ENCODE measurements at places on chromosomes 5 and 9.

DNA sequence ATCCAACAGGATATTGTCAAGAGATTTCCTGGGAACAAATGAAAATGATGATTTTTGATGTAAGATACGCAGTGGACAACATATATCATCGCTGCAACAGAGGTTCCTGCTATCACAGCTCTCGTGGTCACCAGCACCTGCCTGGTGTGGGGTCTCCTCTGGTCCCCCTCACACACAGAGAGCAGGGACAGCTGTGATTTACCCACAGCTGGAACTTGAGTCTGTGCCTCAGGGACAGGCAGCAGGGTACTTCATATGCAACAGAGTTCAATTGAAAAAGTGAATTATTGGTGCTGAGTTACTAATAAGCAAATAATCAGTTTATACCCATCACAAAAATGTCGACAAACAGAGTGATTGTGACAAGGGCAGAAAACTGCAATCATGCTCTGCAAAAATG lies 93.4 kb downstream of the LMX1B start:
- DNase-seq, result no peak

- no peak for DNase-seq
These were observed 25.9 kb downstream of the CCDC171 start for GRCh38 chr9:15578714-15579113.

GRCh38 chr5:43647789-43648188 lies 44.8 kb downstream of the NNT start:
- DNase-seq, result no peak

- DNase-seq, result no peak
These were observed 146.2 kb upstream of the KLF4 start for GRCh38 chr9:107635803-107636174.

GRCh38 chr5:135234242-135234641 lies 164.8 kb downstream of the MACROH2A1 start:
- no peak for DNase-seq

DNA sequence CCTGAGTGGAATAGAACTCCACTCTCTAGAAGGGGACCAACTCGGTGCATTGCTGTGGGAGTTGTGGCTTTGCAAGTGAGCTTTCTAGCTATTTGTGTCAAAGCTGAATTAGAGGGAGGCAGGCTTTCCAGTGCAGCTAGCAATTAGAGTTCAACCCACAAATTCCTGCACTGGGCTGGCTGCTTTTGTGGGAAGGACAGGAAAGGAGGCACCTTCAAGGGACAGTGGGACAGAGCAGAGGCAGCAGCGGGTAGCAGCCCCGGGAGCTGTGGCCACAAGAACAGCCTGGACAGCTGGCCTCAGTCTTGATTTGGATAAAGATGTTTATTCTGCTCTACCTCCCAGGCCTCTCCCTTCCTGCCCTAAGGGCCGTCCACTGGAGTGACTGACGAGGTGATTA lies 83.7 kb upstream of the SLIT3 start:
- DNase-seq, result no peak

DNA sequence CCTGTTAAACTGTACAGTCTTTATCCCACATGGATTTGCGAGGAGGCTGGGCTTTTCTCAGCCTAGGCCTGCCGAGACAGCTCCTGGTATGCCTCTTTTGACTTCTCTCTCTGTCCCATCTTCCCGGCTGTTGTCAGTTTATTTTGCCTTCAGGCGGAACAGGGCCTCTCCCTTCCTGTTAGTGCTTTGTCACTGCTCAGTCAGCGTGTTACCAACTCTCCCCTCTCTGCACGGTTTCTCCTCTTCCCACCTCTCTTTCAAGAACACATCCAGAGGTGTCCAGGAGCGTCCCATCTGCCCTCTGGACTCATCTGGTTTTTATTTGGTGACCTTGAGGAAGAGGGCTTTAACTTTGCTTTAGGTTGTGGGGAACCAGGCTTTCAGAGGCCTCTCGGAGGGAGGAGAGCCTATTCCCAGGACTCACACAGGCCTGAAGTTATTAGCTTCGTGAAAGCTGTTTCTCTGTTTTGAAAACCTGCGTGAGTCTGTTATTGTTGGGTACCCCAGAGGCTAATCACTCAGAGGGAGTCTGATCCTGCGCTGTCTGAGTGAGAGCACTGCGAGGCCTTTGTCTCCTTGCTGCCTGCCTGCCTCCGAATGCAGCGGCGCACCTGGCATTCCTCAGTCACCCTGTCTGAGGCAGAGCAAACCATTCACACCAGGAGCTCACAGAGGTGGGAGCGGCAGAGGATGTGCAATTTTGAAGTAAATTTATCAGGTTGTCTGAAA lies 234.4 kb upstream of the MPDZ start:
- DNase-seq, result no peak

GRCh38 chr9:121133104-121133816 lies 58.5 kb downstream of the CNTRL start:
- peak; percentile 44 for DNase-seq

GRCh38 chr9:91580136-91580535 lies 156.5 kb upstream of the NFIL3 start:
- DNase-seq, result no peak

- no peak for DNase-seq
These were observed 168.8 kb downstream of the ARHGAP26 start for GRCh38 chr5:142939006-142939405.

GRCh38 chr5:104016646-104017045 lies 454.1 kb upstream of the NUDT12 start:
- no peak for DNase-seq

DNA sequence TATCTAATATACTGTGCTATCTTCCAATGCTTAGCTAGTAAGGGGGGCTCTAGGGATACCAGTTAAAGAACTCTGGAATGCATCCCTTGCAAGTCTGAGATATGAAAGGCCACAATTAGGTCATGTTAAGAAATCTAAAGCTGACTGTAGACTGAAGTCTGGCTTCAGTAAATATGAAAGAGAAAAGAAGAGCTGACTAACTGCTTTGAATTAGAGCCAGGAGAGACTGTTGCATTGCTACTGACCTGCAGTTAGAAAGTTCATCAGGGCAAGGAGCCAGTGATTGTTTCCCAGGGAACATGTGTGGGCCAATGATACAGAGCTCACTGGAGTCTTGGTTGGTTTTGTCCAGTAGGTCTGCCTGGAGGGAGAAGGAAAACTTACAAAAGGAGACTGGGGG lies 472.1 kb upstream of the TNC start:
- no peak for DNase-seq

DNA sequence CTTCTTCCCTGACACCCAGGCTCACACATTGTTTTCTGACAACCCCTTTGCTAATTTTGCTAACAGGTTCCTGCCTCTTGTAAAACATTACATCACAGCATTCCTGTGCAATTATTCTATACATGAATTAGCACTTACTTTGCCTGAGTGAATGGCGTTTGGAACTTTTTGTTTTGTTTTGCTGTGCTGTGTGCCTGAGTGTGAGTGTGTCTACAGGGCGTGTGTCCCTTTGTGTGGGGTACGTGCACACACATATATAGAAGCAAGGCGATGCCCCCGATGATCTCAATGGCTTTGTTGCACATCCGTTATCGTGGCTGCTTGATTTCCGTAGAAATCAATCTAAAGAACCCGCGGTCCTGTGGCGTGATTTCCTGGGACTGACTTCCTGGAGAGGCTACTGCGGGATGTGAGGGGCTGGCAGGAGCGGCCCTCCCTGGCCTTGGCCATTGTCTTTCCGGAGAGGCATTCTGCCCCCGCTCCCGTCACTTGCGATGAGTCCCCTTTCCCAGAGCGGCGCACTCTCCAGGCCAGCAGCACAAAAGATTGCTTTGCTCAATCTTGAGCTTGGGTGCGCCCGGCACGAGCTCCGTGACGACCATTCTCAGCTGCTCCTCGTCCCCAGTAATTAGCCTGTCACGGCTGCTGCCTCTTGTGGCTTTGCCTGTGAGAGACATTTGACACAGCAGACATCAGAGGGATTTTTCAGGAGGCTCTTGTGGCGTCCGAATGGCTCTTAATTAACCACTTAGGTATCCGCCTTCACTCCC lies 398.1 kb upstream of the IRX1 start:
- DNase-seq, result no peak

GRCh38 chr9:118215549-118215948 lies 511.3 kb downstream of the TLR4 start:
- no peak for DNase-seq

- no peak for DNase-seq
These were observed 197.9 kb upstream of the ADAMTS16 start for GRCh38 chr5:4941957-4942830.

DNA sequence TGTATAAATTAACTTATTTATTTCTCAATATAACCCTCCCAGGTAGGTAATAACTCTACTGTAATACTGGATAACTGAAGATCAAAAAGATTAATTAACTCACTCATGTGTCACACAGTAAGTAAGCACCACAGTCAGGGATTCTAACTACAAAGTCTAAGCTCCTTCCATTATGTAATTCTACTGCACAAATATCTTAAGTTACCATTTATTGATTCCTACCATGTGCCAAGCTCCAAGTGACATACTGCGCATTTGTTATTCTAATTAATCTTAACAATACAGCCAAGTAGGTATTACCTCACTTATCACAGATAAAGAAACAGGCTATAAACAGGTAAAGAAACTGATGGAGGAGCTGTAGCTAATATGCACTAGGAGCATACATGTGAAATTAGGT lies 58.3 kb downstream of the RANBP6 start:
- DNase-seq, result no peak

DNA sequence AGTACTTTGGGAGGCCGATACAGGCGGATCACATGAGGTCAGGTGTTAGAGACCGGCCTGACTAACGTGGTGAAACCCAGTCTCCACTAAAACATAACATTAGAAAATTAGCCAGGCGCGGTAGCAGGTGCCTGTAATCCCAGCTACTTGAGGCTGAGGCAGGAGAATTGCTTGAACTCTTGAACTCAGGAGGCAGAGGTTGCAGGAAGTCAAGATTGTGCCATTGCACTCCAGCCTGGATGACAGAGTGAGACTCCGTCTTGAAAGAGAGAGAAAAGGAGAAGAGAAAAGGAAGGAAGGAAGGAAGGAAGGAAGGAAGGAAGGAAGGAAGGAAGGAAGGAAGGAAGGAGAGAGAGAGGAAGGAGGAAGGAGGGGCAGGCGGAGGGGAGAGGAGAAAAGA lies 45.1 kb downstream of the MYO10 start:
- no peak for DNase-seq

GRCh38 chr9:93357649-93358048 lies 93.8 kb upstream of the FAM120A start:
- no peak for DNase-seq

- DNase-seq, result no peak
These were observed 174.8 kb downstream of the COL23A1 start for GRCh38 chr5:178415353-178415752.

DNA sequence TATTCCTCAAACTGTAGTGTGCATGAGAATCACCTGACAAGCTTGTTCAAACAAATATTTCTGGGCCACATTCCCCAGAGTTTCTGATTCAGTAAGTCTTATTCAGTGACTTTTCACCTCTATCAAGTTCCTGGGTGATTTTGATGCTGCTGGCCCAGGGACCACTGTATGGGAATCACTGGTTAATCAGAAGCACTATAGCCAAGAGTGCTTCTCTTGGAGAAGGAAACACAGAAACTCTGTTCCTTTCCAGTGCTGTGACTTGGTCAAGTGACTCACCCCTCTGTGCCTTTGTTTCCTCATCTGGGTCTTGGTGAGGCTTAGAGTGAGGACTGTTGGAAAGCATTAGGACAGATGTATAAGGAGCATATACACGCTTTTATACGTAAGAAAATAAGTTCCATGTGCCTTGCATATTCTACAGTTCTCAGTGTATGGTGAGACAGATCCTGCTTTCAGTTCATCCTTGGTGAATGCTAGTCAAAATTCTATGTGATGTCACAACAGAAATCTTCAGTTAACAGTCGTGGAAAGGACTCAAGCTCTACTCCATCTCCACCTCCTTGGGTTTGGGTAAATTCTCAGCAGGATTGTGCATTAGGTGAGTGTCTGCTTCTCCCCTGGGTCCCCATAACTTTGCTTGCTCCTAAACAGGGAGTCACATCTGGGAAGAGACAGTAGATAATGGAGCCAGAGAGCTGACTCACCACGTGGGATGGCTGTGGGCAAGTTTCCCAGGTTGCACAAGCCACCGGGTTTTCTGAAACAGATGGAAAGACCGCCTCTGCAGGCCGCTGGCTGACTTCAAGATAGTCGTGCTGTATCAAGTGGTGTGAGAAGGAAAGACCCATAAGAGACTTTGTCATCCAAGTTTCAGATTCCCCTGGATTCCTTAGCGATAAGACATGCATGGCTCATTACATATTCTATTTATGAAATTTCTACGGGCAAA lies 117.0 kb downstream of the NXNL2 start:
- no peak for DNase-seq

DNA sequence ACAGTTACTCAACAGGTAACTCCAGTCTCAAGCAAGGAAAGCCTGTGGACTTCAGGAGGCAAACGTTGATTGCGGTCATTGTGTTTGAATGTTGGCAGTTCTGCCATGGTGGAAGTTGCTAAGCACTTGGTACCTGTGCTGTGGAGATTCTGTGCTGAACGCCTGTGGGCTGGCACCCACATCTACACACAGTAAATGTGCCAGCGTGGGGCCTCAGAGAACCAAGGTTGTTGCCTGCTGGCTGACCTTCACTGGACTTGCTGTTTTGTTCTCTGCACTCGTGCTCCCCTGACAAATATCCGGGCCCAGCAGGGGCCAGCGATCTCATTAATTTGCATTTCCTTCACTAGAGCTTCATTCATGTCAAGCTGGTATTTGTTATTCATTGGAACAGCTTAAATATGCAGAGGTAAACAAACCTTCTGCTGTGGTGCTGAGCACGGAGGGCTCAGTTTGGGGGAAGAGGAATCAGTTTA lies 141.8 kb downstream of the PRKACG start:
- no peak for DNase-seq

GRCh38 chr5:115963566-115963965 lies 1.3 kb downstream of the LVRN start:
- DNase-seq, result no peak

- DNase-seq, result no peak
These were observed 26.1 kb upstream of the RASA1 start for GRCh38 chr5:87241555-87241954.

DNA sequence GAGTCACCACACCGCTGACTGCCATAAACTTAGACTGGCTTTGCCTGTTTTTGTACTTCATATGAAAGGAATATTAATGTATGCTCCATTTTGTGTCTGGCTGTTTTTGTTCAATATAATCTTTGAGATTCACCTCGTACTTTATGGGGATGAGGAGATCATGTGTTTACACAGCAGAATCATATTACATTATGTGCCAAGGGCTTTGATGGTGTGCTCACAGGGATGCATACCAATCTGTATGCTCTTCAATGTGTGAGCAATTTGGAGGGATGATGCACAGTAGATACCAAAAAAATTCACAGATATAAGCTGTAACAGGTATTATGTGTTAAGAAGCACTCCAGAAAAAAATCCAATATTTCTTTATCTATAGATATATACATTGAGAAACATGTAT lies 113.7 kb downstream of the GABRB2 start:
- DNase-seq, result no peak

- no peak for DNase-seq
These were observed 80.9 kb upstream of the CPEB4 start for GRCh38 chr5:173807181-173807655.

GRCh38 chr9:89352874-89353649 lies 34.8 kb downstream of the SECISBP2 start:
- no peak for DNase-seq

- no peak for DNase-seq
These were observed 211.4 kb downstream of the KIAA0825 start for GRCh38 chr5:94407023-94407422.

GRCh38 chr9:130833031-130833990 lies 1.7 kb upstream of the ABL1 start:
- no peak for DNase-seq

- DNase-seq, result no peak
These were observed 60.5 kb upstream of the RAPGEF1 start for GRCh38 chr9:131800366-131800765.

All from stimulated activated CD4-positive, alpha-beta T cell treated with anti-CD3 and anti-CD28 coated beads, Interleukin-1b, Interleukin-23, amount 100 ng/mL, for 1 hour (primary cell).